ENCODE measurements at places on chromosomes 2 and 18.

DNA sequence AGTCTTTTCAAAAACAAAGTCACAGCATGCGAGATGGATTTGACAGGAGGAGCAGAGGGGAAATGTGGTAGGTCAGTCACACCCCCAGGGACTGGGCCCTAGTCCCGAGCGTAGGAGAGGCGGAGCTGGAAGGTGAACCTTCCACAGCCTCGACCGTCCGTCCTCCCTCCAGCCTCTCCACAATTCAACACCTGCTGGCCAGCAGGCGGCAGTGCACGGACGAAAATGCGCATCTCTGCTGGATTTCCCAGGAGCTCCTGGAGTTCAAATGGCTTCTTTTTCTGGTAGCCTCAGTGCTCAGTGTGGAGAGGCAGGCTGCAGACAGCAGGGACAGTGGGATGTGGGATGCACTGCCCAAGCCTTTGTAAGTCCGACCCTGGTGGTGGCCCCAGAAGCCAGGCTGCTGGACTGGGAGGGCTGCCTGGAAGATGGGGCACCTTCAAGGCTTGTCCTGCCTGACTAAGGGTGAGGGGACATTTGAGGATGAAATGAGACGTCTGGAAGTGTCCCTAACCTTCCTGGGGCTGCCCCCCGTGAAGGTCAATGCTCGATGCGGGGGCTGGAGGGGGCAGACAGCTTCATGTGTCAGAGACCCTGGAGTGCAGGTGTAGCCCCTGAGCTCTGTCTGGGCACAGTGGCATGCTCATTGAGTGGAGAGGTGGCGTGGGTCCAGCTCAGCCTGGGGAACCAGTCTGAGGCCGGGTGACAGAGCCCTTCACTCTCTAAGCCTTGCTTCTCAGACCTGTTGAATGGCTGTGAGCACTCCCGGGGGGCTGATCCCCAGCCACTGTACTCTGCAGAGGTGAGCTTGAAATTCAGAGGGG lies 189.5 kb downstream of the TFCP2L1 start:
- DNase-seq = no peak

GRCh38 chr2:215571689-215572088 lies 135.8 kb upstream of the FN1 start:
- no peak for DNase-seq

DNA sequence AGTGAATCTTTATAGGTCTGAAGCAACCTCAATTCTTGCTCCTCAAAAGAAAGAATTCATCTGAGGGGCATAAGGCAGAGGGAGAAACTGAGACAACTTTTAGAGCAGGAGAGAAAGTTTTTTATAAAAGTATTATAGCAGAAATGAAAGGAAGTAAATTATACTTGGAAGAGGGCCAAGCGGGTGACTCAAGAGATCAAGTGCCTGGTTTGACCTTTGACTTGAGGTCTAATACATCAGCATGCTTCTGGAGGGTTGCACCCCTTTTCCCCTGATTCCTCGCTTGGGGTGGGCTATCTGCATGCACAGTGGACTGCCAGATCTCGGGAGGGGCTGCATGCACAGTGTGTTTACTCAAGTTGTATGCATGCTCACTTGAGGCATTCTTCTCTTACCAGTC lies 268.5 kb upstream of the LRATD1 start:
- no peak for DNase-seq

GRCh38 chr18:58566556-58567292 lies 62.2 kb downstream of the ALPK2 start:
- no peak for DNase-seq

GRCh38 chr2:55165626-55166025 lies 66.5 kb downstream of the CLHC1 start:
- no peak for DNase-seq

GRCh38 chr2:30847841-30848240 lies 40.6 kb upstream of the CAPN13 start:
- no peak for DNase-seq

DNA sequence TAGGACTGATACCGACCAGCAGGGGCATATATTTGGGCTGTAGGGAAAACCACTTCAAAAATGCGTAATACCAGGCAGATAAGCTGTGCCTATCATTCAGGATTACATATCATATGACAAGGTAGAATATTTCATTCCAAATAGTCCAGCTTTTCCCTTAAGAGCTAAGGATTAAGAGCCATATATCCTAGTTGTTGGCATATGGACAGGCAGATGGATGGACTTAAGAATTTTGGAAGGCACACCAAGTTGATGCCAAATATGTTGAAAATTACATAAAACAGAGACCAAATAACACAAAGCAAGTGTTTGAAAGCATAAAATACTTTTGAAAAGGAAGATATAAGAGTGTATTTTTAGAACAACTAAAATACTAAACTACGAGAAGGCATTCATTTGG lies 52.1 kb downstream of the LRRTM4 start:
- no peak for DNase-seq

- no peak for DNase-seq
Measured at GRCh38 chr2:1661891-1662605, 82.3 kb downstream of the PXDN start.

GRCh38 chr2:65231892-65232477 lies 4.4 kb downstream of the ACTR2 start:
- DNase-seq = no peak

- no peak for DNase-seq
Measured at GRCh38 chr2:238242731-238243495, 3.1 kb upstream of the HES6 start.

DNA sequence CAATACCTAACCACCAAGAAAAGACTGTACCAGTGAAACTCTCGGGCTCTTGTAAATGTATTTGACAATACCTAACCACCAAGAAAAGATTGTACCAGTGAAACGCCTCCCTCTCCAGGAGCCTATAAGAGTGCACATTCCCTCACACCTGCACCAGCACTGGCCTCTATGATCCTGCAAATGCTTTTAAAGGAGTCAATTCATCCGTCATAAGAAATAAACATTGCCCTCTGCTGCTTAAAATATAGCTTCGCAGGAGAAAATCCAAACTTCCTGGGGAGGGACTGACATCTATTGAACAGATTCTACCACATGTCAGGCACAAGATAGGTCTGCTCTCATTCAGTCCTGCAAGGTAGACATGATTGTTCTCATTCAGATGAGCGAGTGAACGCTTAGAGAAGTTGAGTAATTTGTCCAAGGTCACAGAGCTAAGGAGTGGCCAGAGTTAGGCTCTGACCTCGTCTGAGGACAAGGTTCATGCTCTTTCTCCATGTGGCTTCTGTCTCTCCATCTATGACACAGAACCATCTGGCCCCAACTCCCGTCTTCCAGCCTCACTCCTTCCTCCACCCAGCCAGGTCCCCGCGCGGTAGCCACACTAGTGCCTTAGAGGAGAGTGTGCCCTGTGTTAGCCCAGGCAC lies 38.7 kb downstream of the MCFD2 start:
- DNase-seq = no peak

DNA sequence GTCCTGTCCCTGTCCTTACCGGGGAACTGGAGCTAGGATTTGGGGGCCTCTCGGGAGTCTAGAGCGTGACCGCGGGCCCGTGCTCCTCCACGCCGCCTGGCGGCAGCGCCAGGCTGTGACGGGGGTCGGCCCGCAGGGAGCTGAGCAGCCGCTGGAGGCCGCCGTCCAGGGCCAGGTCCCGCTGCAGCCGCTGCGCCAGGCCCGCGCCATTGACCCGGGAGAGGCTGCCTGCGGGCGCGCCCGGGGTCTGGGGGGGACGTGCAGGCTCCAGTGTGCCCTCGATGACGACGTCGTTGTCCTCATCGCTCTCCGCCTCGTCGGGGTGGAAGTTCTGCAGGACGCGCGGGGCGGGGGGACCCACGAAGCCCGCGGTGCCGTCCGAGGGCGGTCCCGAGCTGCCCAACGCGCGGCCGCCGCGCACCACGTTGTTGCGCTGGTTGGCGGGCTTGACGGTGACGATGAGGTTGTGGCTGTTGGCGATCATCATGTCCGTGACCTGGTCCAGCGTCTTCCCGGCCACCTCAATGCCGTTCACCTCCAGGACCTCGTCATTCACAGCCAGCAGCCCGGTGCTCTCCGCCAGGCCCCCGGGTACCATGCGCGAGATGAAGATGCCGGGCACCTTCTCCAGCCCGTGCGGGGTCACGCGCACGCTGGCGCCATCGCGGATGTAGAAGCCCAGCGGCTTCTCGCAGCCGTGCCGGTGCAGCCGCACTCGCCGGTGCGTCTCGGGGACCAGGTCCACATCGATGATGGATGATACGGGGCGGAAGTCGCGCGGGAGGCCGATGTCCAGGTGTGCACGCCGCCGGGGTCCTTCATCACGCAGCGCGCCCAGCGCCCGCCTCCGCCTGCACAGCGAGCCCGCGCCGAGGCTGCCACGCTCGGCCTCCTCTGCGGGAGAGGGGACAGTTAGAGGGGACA lies 50.9 kb downstream of the ADNP2 start:
- DNase-seq = peak; percentile 48

- no peak for DNase-seq
Measured at GRCh38 chr2:9405636-9406035, 17.7 kb downstream of the ITGB1BP1 start.

DNA sequence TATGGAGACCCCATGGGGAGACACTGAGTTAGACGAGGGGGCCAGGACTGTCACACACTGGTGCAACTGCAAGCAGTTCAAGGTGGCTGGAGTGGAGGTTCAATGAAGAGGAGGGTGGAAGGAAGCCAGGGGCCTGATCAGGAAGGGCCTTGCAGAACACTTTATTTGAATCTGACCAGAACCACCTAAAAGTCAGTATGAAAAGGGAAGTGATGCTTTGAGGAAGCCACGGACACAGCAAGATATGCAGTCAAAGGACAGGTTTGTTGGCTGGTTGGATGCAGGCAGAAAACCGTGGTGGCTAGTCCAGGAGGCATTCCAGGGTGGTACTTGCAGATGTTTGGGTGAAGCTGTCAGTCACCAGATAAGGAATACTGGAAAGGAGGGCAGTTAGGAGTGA lies 3.5 kb upstream of the FAM124B start:
- DNase-seq = no peak

- no peak for DNase-seq
Measured at GRCh38 chr2:237590272-237591140, at the start of gene RAB17. Gene RAB17, minus strand, starts transcription at chr2:237590734. Its CDS starts 4,580 bp downstream, at chr2:237586154.

DNA sequence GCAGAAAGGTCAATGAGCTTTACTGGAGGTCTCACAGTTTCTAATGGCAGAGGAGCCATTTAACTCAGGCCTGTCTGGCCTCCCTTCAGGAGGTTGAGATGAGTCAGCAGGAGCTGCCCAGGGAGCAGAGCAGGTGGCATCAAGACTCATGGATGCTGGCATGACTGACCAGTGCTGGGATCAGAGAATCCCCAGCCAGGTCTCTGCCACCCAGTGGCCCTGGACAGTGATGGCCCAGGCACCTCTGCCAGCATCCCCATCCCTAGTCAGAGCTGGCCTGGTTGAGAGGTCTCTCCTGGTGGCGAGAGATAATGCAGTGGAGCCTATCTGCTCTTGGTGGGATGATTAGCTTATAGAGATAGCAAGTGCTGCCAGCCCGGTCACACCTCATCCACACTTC lies 43.1 kb downstream of the GYPC start:
- DNase-seq = no peak

DNA sequence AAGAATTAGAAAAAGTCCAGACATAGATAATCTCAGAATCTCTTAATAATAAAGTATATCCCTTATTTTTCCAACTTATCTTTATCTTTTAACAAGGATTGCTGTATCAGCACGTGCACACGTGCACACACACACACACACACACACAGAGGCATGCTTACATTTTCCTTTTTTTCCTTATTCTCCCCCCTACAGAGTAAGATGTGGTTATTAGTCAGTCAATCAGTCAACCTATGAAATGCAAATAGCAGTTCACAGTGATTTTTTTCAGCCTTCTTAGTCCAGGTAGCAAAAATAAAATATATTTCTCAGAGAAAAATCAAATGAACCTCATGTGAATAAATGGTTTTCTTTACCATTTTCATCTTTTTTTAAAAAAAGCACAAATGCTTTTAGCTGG lies 506.2 kb upstream of the SLC39A10 start:
- DNase-seq = no peak

- DNase-seq = no peak
Measured at GRCh38 chr2:64655018-64655664, 1.4 kb upstream of the SERTAD2 start.

- no peak for DNase-seq
Measured at GRCh38 chr18:7696780-7697179, 129.7 kb downstream of the PTPRM start.

DNA sequence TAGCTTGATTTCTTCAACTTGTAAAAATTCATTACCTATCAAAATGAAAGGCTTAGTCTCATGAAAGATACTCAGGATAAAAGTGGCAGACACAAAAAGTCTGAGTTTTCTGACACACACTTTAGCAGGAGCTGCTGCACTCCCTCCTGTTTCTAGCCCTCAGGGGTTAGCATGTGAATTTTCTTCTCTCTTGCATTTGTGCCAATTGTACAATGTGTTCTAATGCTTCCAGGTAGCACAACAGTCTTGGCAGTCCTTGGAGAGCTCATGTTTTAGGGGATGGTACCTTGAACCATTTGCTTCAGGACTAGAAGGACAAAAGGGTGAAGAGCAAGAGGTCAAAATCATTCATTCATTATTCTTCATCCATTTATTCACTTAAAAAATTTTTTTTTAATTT lies 316.8 kb downstream of the AFF3 start:
- DNase-seq = no peak

- DNase-seq = no peak
Measured at GRCh38 chr2:95314964-95315611, 17.9 kb downstream of the KCNIP3 start.

- no peak for DNase-seq
Measured at GRCh38 chr18:3898861-3899613, 449.1 kb downstream of the TGIF1 start.

DNA sequence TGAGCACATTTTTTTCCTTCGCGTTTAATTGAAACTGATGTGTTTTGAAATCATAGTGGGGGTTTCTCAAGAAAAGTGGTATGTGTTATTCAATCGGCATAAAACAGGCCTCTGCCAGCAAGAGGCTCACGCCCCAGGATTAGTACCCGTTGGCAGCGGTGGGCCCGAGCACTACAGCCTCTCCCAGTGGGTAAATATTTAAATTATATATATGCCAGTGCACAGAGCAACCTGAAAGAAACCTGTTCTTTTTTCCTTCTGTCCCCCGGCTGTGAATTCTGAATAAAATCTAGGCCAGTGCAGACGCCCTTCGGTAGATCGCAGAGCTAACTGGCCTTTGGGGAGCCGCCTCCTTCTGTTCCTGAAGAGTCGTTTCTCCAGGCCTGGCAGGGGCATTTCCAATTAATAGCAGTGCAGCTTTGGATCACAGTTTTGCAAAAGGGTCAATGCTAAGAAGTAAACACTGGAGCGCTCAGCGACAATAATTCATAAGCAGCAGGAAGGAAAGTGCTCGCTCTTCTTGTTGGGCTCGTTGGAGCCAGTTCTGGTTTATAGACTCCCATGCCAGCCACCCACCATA lies 202.8 kb upstream of the SALL3 start:
- no peak for DNase-seq

- DNase-seq = no peak
Measured at GRCh38 chr18:8241731-8242130, 367.5 kb upstream of the RAB12 start.

- DNase-seq = no peak
Measured at GRCh38 chr2:222058819-222059445, 239.9 kb downstream of the PAX3 start.

GRCh38 chr2:203654826-203655225 lies 51.6 kb upstream of the CD28 start:
- DNase-seq = no peak

All from stimulated activated CD4-positive, alpha-beta T cell treated with anti-CD3 and anti-CD28 coated beads, Interleukin-4, amount 100 ng/mL, for 48 hours (primary cell).